HS-5 (cell line): ENCODE measurements at places on chromosomes 7 and 10.

DNA sequence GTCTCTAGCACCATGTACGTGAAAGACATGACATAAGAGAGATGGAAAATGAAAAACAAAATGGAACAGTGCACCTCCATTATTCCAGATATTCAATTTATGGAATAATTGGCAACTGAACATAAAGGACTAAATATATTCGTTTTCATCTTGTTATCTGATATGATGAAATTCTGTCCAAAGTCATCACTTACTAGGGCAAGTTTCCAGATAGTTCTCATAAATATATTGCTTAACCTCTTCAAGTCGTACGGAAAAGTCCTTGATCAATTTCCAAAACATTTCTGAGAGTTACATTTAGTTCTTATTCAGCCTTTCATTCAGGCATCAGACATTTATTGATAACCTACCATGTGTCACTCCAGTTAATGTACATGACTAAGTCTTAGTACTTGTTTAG, 185.2 kb downstream of the HGF start:
- no peak for DNase-seq

- DNase-seq, result no peak
These were observed 42.7 kb downstream of the TMEM26 start for GRCh38 chr10:61410353-61411070.

DNA sequence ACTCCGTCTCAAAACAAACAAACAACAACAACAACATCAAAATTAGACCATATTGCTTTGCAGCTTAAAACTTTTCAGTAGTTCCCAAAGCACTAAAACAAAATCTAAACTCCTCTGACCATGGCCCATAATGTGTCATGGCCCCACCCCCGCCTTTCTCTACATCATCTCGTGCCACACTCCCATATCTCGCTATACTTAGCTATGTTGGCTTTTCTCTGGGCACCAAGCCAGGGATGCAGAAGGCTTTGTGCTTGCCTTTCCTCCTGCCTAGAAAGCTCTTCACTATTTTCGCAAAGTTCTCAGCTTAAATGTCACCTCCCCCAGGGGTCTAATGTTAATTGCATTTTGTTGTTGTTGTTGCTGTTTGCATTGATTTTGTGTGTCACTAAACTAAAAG, 15.1 kb upstream of the SLC16A12 start:
- DNase-seq, result no peak

DNA sequence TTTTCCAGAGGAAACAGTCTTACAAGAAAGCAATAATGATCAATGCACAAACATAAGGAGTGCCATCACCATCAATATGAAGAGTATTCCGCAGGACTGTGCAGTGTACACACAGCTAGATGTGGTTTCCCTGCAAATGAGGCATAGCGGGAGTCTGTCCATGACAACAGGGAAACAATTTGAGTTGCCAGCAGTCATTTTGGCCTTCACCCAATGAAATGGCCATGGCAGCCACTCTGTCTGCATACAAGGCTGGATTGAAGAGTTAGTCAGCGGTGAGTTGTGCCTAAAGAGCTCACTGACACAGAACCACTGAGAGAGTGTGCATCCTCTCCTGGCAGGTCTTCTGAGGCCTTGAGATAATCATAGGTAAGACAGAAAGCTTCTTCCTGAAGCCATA, 303.3 kb downstream of the IPMK start:
- DNase-seq, result no peak

GRCh38 chr10:49762566-49762877, 399 bp upstream of the OGDHL start:
- no peak for DNase-seq

DNA sequence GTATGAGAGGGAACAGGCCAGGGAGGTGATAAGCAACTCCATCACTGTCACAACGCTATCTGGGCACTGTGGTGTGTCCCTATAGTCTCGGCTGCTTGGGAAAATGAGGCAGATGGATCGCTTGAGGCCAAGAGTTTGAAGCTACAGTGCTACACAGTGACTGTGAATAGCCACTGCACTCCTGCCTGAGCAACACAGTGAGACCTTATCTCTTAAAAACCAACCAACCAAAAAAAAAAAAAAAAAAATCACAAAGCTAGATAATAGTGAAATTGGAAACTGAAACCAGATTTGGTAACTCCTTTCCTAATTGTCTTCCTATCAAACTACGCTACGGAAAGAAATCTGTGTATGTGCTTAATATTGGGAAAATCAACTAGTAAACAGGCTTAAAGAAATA, 14.1 kb downstream of the MICU1 start:
- no peak for DNase-seq

GRCh38 chr10:99593312-99593711, 26.9 kb downstream of the SLC25A28 start:
- no peak for DNase-seq

DNA sequence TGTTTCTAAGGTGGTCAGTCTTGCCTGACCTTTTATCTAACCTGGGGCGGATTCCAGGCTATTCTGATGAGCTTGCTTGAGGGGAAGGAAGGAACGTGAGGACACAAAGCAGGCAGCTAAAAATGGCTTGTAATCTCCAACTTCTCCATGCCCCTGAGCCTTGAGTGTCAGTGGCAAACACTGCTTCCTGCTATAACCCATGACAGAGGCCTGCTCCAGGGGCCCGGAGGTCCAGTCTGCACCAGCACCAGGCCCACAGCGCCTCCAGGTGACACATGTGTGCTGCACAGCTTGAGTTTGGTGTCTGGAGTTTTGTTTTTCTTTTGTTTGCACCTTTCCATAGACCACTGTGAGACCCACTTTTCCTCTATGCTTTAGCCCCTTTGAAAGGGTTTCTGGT, 207.9 kb downstream of the PAXIP1 start:
- no peak for DNase-seq

DNA sequence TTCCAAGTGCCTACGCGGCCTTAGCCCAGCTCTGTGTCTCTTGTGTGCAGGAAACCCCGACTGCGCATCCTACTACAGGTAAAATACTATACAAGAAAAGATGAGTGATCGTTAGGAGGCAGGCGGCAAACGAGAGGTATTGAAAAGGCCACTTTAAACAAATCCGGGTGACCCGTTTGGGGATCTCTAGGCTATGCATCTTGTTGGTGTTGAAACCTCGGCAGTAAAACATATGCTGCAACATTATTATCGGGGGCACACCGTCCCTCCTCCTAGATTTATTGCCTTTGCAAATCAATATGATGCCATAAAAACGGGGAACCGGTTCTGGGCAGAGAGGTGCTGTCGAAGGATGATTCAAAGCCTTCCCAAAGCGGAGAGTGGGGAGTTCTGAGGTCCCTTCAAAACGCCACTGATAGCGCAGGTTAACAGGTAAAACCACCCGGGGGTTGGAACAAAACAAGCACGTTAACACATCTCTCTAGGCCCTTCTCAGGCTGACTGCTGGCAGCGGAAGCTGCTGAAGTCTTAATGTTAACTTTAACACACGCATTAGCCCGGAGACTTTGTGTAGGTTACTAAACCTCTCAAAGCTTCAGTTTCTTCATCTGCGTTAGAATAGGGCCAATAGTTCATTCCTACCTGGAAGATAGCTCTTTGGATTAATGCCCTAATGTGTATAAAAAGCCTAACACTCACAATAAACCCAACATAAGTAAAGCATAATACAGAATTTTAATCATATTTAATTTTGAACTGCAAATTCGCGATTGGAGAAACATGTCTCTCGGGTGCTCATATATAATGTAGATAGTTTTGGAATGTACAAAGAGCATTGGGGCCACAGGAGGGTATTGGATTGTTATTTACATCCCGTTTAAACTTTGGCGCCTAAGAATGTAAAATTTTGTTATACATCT, 2.6 kb upstream of the TBX20 start:
- DNase-seq, result no peak

DNA sequence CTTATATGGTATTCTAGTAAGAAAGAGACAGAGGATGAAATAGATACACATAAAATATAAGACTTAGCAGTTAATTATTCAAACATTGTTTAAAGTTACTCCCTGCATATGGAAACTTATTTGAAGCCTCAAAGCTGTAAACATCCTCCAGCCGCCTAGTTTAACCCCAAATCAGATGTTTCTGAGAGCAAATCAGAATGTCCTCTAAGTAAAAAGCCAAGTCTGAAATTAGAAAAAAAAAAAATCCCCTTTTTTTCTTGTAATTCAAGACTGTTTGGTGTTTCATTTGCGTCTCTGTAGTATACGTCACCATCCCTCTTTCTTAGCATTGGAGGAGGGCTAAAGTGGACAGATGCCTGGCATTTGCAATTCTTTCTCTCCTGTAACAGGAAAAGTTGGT, 46.4 kb downstream of the TMEM26 start:
- DNase-seq, result no peak

- DNase-seq, result no peak
These were observed 368.4 kb downstream of the ARL4A start for GRCh38 chr7:13055732-13056368.

- DNase-seq, result no peak
These were observed 1.8 kb upstream of the MICALL2 start for GRCh38 chr7:1460821-1461645.

DNA sequence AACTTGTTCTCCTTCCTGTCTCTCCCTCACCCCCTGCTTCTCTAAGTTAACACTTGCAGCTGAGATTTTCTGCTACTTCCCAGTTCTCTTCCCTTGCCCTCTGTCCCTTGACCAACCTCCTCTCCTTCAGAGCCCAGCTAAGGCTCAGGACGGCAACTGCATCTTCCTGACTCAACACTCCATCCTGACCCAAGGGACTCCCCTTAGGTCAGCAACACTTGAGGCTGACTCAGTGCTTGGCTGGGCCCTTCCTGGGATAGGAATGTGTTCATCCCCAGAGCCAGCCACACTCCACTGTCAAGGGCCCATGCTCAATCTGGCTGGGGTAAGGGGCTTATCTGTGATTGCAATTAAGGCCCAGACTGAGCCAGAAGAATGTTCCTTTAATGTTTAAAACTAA, 3.4 kb downstream of the CALHM2 start:
- peak; percentile 58 for DNase-seq

GRCh38 chr10:113920114-113920513, 65.7 kb downstream of the NHLRC2 start:
- DNase-seq, result no peak

DNA sequence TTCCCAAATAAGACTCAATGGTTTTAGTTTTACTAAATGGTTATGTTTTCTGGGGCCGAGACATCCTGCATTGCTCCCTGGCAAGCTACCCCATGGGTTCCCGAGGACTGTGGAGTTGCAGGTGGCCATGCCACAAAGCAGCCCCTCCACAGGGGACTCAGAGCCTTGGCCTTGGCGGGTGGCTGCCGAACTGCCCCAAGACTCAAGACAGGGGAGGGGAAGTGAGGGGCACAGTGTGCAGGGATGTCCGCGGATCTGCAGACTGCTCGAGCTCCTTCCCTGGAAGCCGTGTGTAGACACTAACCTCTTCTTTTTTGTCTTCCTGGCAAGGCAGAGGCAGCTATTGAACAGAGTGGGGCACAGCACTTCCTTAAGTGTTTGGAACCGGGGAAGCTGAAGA, 154.6 kb downstream of the EBF3 start:
- no peak for DNase-seq

DNA sequence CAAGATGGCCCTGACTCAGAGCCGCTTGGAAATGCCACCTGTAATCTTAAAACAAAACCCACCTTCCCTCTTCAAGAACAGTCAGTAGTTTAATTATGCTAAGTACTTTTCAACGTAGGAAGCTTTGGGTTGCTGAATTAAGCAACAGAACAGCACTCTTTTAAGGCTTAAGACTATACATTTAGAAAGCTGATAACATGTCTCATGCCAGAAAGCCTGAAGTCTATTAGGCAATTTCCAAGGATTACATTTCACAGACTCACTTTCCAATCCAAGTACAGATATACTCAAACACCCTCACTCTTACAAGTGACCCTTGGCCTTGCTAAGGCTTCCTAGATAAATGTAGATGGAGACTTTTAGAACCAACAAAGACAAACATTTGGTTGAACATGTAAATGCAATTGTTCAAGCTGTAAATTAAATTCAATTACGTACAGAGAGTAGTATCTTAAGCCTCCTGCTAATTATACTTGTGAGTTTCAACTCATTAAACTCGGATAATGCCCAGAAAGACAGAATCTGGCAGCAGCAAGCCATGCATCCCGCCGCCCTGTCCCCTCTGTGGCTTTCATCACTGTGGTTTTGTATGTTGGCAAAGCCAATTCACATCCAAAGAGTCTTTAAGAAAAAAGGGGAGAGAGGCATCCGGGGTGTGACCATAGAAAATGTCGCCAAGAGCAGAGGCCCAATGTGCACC, 283.1 kb upstream of the NRP1 start:
- DNase-seq, result no peak

DNA sequence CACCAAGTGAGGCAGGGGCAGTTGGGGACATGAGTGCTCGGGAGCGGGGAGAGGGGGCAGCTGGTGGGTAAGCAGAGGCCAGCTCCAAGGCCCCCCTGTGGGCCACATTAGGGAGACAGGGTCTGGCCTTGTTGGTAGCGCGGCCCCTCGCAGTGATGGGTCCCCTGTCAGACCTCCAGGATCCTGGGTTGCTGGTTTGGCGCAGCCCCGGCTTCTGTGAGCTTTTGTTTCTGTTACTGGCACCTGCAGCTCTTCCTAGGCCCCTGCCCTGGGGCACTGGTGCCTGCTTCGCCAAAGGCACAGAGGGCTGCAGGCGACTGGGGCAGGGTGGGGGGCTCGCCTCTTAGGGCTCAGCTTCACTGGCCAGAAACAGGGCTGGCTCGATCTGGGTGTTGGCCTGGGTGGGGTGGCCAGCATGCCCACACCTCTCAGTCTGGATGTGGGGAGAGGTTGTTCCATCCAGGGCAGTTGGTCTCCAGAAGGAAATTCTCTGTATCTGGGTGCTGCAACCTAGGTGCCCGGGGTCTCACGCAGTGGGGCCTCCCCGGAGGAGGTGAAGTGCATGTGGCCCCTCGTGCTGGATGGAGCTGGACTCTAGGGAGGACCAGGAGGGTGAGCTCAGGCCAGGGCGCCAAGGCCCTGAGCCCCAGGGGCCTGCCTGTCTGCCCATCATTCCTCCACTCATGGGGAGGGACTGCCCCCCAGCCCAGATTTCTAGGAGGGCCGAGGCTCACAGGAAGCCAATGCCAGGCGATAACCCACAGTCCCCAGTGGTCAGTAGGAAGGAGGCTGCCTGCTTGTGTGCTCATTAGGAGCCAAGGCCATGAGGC, 138.6 kb downstream of the LHPP start:
- DNase-seq, result no peak

DNA sequence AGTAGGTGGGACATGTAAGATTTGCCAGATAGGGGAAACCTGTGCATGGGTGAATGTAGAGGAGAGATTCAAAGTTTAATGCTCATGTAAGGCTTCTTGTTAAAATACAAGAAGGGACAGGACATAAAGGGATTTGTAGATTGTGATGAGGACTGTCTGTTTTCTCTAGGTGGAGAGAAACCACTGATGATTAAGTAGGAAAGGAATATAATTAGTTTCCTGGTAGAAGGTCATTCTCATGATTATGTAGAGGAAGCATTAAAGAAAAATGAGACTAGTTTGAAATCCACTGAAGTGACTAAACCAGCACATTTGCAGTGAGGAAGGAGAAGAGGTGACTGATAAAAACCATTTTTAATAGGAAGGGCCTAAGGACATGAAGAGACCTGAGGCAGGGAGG, 19.6 kb upstream of the MACC1 start:
- DNase-seq, result no peak

- DNase-seq, result peak; percentile 48
These were observed 45.4 kb downstream of the CTTNBP2 start for GRCh38 chr7:117827862-117828261.

- DNase-seq, result peak; percentile 16
These were observed 9.6 kb upstream of the AGR3 start for GRCh38 chr7:16891338-16891737.
